Stimulated activated CD4-positive, alpha-beta T cell treated with anti-CD3 and anti-CD28 coated beads, Interleukin-12 subunit alpha, Interleukin-12 subunit beta, amount 100 ng/mL, for 48 hours (primary cell): ENCODE measurements at places on chromosomes 7 and 10.
A peak's percentile ranks its signal among the peaks of the same experiment; 100 is the strongest.

- DNase-seq, result no peak
Observed at GRCh38 chr10:126849646-126850045, 55.6 kb upstream of the DOCK1 start.

GRCh38 chr10:113709221-113709838 is 29.6 kb downstream of the CASP7 start:
- DNase-seq, result no peak

GRCh38 chr10:69973678-69974077 is 79.0 kb upstream of the MACROH2A2 start:
- no peak for DNase-seq

DNA sequence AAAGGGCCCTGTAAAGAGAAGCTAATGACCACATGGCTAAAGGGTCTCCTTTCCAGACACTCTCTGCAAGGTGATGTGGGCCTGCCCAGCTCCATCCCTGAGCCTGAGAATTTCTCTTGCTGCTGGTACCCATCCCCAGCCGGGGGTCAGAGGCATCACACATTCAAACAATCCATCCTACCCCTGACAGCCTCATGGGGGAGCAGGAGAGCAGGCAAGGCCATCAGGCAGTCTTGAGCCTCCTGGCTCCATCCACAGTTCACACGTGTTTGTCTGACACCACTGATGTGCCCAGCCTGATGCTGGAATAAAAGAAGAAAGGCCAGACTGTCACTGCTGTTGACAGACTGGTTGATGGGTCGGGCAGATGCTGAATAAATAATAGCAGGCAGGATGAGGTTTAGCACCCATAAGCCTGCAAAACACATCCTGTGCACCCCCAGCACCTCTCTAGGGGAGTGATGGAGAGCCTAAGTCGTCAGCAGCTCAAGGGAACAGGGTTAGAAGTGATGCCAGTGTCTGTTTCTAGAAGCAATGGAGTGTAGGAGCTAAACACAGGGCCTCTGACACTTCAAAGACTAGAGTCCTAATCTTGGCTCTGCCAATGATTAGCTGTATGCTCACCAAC is 43.5 kb downstream of the TLL2 start:
- peak; percentile 20 for DNase-seq

DNA sequence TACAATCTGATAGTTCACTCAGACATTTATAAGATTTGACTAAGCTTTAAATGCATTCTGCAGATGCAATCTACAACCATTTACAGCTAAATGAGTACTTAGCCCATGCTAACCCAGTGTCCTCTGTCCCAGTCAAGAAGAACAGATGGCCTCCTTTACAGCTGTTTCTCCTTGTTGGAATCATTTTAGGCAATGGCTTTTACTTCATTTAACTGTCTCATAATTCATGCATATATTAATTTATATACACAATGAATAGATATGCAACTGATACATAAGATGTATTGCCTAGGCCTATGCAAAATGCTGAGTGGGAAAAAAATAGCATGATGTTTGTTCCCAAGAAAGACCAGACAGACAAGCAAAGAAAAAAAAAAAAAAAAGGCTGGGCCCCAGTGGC is 82.2 kb downstream of the TSPAN12 start:
- DNase-seq, result no peak

GRCh38 chr10:102675666-102676533 is 31.6 kb downstream of the TRIM8 start:
- no peak for DNase-seq

DNA sequence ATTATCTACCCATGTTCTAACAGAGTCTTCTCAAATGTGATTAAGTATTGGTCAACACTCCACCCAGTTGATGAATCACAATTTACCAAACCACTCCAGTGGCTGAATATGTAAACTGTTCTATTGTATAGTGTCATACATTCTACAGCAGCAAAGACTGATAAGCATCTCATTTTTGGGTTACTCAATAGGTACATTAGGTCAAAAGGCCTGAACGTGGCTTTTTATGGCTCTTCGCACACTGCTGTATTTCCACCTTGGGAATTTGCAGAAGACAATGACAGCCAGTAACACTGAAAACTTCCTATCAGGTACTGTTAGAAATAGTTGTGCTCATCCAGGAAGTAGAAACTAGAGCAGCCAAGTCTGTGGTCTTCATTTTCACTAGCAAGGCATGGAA is 166.9 kb downstream of the GLI3 start:
- DNase-seq, result no peak

DNA sequence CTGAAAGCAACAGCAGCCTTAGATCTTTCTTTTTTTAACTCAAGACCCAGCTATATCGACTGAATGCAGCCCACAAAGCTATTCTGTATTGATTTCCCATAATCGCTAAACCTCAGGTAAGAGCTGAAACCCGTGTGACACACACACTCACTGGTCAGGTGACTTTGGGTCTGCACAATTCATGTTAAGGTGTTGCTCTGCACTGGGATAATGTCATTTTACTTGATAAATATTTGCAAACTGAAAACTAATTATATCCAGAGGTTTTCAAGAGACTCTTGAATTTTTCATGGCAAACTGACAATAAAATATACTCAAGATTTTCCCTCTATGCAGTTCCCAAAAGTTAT is 33.1 kb downstream of the SCRN1 start:
- no peak for DNase-seq

GRCh38 chr7:65382452-65382851 is 8.8 kb downstream of the ZNF92 start:
- DNase-seq, result no peak

DNA sequence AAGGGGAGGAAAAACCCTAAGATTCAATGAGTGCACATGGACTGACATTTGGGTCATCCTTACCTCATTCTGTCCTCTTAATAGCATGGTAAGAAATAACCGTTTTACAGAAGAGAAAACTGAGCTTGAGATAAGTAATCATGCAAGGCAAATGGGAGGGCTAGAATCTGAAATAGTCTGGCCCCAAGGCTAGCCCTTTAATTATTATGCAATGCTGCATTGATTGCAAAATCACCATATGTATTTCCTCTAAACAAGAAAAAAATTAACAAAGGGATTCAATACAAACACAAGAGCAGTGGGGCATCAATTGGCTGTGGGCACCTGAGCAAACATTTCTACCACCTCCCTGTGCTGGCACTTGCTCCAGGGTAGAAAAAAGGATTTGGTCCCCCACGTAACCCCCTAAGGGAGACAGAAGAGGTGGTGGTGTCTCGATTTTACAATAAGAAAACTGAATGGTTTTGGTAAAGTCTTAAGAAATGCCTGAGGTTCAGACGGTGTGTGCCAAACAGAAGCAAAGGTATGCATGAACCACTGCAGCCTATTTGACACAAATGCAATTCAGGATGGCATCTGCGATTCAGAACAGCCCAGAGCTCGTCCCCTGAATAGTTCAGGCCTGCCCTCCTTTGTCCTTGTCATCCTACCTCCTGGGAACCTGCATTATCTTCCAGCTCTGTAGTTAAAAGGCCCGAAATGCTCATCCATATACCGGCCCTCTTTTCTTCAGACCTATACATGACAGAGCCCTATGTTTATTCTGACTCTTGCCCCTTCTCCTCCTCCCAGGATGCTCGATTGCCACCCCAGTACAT is 23.6 kb downstream of the PIP4K2A start:
- no peak for DNase-seq

DNA sequence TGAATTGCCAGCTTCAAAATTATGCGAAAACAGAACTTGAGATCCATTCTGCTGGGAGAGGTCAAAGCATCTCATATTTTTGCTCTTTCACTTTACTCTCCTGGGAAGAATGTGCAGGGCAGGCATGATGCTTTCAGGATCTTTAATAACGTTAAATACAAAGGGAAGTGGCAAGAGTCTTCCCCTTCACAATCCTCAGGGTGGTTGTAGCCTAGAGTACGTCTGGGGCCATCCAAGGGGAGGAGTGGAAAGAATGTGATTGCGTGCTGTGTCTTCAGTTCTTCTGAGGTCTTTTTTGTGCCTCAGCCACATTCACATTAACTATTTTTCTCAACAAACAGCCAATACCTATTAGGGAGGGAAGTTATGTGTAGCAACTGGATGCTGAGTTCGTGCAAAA is 207.3 kb downstream of the HGF start:
- no peak for DNase-seq

- no peak for DNase-seq
Observed at GRCh38 chr10:110141185-110141584, 66.2 kb upstream of the MXI1 start.

GRCh38 chr7:115340828-115341227 is 418.9 kb downstream of the MDFIC start:
- no peak for DNase-seq
